Adipocyte (in vitro differentiated cells): ENCODE measurements at places on chromosomes 2 and 18.

DNA sequence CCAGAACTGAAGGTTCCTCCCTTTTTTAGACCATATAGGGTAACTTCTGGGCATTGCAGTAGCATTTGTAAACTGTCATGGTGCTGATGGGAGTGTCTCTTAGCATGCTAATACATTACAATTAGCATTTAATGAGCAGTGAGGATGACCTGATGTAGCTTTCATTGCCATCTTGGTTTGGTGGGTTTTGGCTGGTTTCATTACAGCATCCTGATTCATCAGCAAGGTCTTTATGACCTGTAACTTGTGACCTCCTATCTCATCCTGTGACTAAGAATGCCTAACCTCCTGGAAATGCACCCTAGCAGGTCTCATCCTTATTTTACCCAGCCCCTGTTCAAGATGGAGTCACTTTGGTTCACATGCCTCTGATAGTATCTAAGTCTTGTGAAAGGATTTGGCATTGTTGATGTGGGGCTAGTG is 159.0 kb downstream of the TMX3 start:
- no peak for DNase-seq

DNA sequence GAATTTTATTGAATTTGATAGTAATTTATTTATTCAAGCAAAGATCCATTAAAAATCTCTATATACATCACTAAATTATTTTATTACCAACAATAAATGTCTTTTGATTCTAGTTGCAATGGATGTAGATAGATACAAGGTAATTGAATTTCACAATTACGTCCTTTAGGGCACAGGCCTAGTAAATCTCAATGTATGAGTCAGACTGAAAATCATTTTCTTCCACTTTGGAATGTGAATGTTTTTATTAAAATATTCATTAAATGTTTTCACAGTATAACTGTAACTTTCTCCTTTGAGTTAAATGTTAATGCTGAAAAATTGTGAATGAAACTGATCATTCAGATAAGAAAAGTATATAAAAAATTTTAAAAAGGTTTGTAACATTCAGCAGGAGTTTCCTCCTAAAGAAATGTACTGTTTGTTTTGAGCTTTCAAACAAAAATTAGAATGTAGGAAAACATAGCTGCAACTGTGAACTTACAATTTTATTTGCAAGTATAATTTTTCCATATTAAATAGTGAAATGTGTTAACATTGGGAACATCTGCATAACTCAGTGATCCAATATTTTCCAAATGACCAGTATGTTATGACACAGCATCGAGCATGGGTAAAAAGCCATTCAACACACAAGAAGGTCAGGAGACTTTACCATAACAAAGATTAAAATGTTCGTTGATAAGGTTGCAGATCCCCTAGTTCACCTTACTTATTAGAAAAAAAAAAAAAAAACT is 663.7 kb downstream of the METTL4 start:
- DNase-seq: no peak

DNA sequence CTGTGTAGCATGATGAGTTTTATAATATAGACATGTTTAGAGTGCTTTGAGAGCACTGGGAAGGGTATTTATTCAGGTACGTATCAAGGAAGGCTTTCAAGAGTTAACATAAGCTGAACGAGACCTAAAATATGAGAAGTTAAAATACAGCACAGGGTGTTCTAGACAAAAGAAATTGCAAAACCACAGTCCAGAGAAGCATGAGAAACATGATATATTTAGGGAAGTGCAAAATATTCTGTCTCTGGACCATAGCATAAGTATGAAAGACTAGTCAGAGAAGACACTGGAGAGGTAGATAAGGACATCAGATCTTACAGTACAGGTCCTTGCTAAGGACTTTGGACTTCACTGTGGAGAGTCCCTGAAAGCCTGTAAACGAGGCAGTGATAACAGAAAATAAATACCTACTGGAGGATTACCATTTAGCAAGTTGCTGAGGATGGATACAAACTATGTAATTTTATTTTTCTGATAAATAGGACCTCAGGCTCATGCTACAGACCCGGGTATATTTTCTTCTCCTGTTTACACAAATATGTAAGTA is 43.7 kb downstream of the FSIP2 start:
- peak; percentile 62 for DNase-seq

GRCh38 chr2:100642425-100642824 is 79.6 kb downstream of the PDCL3 start:
- DNase-seq: no peak

- no peak for DNase-seq
Measured at GRCh38 chr18:60146220-60146960, 226.2 kb downstream of the MC4R start.

DNA sequence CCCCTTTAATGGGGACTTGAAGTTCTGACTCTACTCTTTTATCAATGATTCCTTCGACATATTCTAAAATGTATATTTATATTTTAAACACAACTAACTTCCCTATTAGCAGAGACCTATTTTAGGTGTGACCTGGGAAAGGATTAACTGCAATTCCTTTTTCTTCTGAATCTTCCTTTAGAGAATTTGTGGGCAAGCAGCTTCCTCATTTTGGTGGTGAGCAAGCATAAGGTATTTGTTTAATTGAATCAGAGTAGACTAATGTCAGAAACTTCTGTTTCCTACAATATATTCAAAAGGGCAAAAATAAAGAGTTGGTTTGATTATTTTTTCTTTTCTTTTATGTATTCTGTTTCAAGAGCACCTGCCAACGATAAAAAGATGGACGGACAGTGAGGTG is 237.0 kb downstream of the IKZF2 start:
- no peak for DNase-seq

- no peak for DNase-seq
Measured at GRCh38 chr18:50992351-50992762, 24.5 kb downstream of the ELAC1 start.

DNA sequence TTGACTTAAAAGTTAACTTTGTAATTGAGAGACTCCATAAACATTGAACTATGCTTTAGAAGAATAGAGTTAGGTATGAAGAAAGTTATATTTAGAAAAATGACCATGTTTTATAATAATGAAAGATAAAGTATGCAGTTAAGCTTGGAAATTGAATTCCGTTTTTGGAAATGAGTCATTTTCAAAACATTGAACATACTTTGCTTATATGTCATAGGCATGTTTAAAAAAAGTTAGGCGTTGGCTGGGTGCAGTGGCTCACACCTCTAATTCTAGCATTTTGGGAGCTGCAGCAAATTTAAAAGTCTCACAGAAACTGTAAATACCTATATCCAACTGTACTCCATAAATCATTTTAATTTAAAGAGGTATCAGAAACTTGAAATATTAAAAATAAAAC is 607.4 kb downstream of the CBLN2 start:
- DNase-seq: no peak

DNA sequence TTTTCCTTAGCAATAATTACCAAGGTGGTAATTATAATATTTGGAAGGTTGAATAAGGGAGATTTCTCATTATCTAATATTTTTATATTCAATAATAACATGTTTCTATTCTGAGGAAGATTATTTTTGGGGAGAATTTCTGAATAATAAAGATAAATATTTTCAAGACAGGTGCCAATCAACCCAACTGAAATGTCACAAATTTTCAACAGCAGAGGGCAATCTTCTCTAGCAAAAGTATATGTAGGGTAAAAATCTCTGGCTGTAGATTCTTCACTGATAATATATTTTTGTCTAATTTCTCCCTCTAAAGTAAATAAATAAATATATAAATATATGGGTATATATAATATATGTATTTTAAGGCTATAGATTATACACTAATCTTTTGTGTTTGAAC is 1187.2 kb upstream of the CRIM1 start:
- no peak for DNase-seq

- peak; percentile 82 for DNase-seq
Measured at GRCh38 chr18:48825101-48825745, 125.5 kb downstream of the SMAD7 start.

DNA sequence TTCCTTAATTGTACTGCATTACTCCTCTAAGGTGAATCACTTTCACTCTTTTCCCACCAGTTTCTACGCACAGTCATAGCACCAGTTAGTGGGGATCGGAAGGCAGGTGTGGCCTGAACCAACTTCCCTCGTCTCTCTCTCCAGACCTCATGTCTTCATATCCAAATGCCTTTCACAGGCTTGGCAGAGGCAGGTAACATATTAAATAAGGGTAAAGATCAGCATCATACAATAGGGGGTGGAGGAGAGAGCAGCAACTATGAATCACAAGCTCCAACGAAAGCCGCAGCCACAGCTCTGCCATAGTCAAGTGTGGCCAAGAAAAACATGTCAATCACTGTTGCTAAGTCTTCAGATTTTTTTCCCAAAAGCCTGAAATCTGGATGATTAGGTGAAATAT is 40.3 kb downstream of the AP1S3 start:
- no peak for DNase-seq

DNA sequence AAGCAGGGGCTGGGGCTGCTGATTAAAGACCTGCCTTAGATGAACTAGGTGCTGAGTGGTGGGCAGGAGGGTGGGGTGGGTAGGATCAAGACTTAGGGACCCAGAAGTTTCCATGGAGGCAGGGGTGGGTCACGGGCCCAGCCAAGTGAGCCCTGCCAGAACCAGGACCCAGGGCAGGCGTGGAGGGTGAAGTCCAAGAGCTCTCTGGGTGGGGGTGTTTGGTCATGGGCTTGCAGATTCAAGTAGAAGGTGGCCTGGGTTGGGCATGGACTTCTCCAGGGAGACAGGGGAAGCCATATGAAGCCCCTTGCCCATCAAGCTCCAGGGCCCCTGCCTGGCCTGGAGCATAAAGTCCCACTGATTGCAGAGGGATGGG is 168.8 kb downstream of the SMAD7 start:
- DNase-seq: no peak

GRCh38 chr18:3485153-3486149 is 35.5 kb downstream of the TGIF1 start:
- no peak for DNase-seq

DNA sequence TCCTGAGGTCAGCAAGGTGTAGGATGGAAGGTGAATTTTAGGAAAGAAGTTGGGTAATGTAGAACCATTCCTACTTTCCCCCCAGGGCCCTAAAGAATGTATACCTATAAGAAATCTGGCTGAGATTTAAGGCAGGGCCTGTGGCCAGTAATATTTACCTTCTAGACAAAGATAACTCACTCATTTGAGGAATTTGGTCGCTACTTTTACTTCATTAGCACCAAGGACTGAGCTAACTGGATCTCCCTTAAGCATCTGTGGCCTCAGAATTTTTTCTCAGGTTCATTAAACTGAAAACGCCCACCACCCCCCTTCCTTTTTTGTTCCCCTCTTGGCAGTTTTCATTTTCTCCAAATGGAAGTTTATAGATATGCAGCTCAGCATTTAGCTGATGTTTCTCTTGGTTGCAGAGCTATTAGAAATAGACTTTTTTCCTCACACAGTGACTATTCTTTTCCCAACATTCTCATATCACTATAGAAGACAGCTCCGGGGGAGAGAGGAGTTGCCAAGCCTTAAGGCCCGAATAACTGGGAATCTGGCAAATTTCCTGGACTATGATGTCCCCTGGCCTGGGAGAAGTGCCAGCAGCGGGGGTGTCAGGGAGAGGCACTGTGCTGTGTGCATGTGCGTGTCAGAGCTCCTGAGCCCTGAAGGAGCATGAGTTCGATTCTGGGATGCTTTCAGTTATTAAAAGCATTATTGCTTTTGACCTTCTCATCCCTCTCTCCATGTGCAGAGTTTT is 310.9 kb downstream of the PRKCE start:
- DNase-seq: peak; percentile 83

DNA sequence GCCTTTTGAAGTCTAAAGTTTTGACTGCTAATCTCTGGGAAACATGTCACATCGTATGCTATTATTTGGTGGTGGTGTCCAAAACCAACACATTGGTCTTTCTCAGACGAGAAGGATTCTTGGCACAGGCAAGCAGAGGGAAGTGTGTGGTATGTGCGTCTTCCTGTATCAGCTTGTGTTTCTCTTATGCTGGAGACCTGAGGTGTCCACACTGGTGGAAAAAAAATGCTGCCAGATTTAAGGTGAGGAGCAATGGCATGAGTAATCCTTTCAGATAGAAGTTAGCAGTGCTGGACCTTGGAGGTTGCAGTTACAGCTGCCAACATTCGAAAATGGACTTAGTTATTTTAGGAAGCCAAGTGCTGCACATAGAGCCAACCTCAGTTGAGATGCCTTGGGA is 11.7 kb upstream of the FHL2 start:
- no peak for DNase-seq
